ENCODE measurements at places on chromosomes 1 and 21.

DNA sequence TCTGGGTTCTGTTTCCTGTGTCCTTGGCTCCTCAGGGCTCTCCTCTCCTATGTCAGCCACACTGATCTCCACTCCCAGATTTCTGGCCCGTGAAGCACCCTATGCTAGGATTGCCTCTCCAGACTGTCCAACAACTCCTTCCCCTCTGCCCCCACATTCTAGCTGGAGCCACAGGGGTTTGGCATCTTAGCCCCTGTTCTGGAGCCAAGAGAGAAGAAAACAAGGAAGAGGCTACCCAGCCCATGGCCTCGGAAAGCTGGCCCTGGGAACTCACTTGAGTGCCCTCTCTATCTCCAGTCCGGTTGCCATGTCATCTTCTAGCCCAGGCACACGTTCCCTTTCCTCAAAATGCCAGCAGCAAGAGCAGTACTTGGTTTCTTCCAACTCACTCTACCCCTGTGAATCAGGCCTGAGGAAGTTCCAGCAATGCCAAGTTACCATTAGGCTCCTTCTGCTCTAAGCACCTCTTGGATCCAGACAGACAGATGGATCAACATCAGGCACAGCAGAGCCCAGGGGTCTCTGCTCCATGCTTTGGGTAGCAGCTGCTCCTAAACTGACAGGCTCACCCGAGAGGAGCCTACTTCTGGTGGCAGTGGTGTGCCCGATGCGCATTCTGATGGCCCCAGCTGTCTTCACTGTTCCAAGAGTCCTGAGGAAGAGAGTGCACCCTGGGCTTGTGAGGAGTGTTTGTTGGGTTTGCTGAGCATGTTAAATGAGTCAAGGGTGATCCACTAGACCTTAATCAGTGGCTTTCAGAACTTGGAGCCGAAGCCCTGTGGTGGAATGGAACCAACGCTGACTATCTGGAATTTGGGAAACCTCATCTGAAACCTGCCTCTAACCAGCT is 11.6 kb upstream of the GPR61 start:
- no peak for DNase-seq

DNA sequence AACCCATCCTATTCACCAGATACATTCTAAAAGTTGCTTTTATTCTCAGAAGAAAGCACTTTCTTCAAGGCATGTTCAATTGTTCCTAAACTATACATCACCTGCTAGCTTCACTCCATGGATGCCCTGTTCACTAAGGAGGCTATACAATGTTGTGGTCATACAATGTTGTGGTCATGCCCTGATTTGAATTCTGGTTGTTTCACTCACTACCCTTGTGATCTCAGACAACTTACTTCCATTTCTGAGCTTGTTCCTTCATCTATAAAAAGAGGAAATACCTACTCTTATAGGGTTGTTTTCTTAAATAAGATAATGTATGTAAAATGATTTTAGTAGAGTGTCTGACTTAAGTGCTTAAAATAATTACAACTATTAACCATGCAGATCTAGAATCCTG is 19.7 kb downstream of the EDEM3 start:
- DNase-seq, result no peak

DNA sequence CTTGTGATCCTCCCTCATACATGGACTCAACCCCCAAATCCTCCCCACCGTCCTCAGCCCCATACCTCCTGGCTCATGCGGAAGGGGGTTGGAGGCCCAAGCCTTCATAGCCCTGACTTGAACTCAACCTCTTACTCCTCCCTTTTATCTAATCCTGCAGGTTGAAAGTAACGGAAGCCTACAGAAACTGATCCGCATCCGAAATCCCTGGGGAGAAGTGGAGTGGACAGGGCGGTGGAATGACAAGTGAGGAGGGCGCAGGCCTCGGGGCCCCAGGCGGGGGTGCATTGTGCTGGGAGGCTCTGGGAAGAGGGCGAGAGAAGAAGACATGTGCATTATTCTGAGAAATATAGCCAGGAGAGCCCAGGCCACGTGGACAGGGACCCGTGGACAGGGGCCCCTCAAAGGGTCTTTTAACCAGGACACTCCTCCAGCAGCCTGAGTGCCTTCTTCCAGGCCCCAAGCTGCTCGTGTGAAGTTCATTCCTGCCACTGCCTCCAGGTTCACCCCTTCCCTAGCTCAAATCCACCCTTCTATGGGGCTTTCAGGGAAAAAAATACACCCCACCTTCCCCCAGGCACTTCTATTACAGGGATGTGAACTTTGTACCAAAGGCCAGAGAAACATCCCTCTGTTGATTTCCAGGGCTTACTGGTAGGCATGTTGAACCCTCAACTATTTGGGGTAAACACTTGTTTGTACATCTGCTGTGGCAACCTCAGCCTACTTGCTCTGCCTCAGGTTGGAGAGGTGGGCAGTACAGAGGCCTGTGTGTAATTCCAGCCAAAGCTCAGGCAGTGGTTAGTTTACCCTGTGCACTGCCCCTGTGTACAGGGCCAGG is 38.6 kb downstream of the CAPN2 start:
- DNase-seq, result no peak

GRCh38 chr1:7551442-7551841 is 219.7 kb upstream of the VAMP3 start:
- no peak for DNase-seq

DNA sequence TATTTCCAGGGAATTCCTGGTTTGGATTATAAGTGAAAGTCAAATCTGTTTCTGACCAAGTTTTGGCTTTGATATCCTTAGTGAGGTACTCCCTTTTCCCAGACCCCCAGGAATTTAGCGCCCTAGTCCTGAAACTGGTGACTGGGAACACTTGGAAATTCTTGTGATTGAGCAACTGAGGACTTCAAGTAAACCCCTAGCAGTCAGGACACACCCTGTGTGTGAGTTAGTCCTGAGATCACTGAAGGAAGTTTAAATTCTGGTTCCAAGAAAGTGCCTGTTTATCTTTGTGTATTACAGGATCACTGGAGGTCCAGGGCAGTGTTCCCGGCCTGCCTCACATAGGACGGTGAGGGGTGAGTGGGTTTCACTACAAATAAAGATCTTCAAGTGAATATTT is 95.1 kb upstream of the F3 start:
- DNase-seq, result no peak

GRCh38 chr1:226523646-226524406 is 24.7 kb upstream of the STUM start:
- no peak for DNase-seq

Measured in NK-92 treated with Interleukin-12 subunit alpha and Interleukin-12 subunit beta, amount 100 ng/mL, for 24 hours (cell line).